ENCODE measurements at places on chromosomes 13 and 19.

- no peak for DNase-seq
These were observed 249.4 kb downstream of the KCTD12 start for GRCh38 chr13:76636829-76637228.

GRCh38 chr19:54096617-54097106 lies 3.9 kb downstream of the OSCAR start:
- peak; percentile 56 for DNase-seq

- no peak for DNase-seq
These were observed 29.0 kb downstream of the ZNF627 start for GRCh38 chr19:11626252-11626651.

DNA sequence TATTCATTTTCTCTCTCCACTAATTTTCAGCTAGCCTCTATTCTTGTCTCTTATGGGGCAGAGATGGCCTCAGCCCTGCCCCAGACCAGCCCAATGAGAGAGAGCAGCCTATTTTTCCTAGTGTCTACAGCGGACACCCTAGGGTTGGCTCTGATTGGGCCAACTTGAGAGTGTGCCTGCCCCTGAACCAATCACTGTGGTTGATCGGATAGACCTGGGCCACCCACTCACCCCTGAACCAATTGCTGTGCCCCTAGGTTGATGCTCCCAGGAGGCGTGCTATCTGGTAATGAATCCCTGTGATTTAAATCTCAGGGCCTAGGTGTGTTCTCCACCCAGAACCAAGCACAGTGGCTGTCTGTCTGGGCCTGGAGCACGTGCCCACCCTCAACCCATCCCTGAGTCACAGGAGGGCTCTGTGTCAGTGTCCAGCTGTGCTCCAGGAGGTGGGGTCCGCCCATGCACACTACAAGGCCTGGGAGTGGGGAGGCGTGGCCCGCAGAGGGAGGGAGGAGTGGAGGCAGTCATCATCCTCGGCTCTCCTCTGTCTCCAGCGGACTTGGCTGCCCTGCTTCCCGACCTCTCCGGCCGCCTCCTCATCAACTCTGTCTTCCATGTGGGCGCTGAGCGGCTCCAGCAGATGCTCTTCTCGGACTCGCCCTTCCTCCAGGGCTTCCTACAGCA lies 14.9 kb upstream of the SCN1B start:
- no peak for DNase-seq

DNA sequence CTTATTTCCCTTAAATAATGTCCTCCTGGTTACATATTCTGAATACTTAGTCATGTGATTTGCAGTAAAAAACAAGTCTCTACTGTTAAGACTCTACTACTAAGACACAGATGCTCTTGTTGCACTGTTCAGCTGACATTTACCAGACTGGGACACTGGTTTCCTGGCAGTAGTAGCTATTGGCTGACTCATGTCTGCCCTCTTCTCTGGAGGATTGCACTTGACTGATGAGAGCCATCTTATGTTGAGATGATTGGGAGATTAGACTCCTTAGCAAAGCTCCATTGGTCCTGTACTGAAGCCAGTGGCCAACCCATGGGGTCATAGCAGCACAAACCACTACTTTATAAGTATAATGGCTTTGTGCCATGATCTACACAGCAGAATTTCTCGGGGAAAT lies 1672.6 kb upstream of the PCDH20 start:
- no peak for DNase-seq

DNA sequence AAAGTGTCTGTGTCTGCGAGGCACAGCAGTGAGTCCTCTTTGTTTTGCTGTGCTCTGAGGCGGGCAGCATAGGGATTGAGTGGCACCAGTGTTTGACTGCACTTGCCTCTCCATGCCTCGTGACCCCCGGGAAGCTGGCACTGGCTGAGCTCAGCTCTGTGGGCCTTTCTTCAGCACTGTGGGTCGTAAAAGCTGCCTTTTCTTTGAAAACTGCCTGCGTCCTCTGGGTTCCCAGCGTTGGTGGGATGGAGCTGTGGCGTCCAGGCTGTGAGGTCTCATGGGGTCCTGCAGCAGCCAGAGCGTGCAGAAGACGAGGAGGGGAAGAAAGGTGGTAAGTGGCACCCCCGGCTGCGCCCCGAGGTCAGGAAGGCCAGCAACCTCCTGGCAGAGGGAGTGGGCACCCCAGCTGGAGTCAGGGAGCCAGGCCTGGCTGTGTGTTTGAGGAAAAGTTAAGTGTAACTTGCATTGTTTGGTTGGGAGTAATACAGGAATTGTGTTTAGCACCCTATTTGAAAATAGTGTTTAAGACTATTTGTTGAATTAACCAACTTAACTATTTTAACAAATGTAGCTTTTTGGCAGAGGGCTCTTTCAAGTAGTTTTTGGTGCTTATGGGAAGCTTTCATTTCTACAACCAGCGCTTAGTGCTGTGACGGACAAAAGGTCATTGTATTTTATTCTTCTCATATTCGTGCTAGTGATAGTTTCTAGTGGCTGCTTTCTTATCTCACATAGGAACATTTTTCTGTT lies 79.3 kb upstream of the TEX29 start:
- no peak for DNase-seq

DNA sequence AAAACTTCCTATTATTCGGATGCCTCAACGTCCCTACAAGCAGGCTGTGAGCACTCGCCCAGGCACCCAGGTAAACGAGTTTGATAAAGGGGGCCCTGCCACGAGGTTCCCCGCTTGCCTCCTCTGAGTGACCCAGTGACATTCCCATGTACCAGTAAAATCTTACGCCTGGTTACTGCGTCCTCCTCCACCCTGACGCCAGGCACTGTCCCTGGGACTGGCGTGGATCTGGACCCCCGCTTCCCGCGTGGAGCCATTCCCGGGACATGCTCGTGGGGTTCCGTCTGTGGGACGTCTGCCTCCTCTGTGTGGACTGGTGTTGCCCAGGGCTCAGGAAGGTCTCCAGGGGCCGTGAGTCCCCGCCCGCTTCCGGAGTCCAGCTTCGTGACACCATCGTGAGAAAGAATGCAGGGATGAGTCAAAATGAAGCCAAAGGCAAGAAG lies 407 bp upstream of the ZNF550 start:
- DNase-seq, result peak; percentile 81

DNA sequence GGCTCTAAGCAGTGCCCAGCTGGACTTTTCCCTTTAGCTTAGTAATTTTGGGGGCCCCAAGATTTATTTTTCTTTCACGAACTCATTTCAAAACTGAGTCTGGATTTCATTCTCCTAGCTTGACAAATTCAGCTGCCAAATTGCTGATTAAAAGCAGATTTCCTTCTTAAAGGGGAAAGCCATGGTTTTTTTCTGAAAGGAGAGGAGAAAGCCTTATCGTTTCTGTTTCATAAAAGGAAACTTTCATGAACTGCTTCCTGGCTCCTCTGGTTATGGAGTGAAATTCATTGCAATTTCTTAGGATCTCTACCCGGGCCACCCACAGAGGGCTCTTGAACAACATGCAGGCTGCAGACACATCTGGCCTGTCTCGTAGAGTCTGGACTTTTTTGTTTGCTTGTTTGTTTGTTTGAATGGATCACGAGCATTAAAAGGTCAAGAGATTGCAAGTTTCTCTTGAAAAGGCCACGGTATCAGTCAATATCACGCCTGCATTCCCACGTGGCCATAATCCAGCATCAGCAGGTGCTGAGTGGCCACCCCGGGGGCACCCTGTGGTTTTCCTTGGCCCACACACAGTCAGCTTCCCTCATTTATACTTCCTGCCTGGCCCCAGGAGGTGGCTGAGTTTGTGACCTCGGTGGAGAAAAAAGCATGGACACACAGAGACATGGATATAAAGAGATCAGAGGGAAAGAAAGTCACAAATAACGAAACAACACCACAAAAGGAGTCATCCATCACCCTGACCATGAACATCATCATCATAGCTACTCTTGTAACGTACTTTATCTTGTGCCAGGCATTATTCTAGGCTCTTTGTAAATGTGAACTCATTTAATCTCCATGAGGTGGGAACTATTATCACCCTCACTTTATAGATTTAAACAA lies 10.5 kb upstream of the KLK4 start:
- no peak for DNase-seq

- DNase-seq, result no peak
These were observed 4.7 kb upstream of the TUBGCP3 start for GRCh38 chr13:112592647-112593046.

DNA sequence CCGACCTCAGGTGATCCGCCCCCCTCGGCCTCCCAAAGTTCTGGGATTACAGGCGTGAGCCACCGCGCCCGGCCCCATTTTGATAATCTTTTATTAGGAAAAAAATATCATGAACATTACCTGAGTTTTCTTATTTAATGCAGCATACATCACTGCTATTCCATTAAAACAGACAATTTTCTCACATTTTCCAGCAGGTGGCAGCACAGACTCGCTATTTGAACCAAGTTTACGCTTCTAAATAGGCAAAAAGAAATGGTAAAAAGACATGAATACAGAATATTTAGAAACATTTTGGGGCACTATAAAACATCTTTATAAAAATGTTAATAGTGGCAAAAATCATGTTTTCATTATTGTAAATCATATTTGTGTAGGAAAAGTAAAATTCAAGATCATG lies 903.1 kb downstream of the SLITRK6 start:
- peak; percentile 48 for DNase-seq

- DNase-seq, result no peak
These were observed 19.7 kb downstream of the ATP4B start for GRCh38 chr13:113638173-113638746.

DNA sequence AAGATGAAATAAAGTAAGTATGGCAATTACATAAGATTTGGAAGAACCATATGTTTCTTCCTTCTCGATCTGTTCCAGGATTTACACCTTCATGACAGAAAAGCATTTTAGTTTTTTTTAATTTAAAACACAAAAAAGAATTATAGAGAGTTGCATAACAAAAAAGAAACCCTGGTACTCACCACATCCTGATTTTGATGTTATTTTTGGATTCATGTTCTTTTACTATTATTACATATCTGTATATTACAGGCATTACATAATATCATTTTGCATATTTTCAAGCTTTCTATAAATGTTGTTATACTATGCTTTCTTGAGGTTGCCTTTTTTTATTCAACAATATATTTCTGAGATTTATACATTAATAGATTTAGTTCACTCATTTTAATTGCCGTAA lies 6.7 kb upstream of the KATNAL1 start:
- DNase-seq, result no peak

GRCh38 chr19:16200038-16201010 lies 2.6 kb downstream of the AP1M1 start:
- DNase-seq, result no peak

DNA sequence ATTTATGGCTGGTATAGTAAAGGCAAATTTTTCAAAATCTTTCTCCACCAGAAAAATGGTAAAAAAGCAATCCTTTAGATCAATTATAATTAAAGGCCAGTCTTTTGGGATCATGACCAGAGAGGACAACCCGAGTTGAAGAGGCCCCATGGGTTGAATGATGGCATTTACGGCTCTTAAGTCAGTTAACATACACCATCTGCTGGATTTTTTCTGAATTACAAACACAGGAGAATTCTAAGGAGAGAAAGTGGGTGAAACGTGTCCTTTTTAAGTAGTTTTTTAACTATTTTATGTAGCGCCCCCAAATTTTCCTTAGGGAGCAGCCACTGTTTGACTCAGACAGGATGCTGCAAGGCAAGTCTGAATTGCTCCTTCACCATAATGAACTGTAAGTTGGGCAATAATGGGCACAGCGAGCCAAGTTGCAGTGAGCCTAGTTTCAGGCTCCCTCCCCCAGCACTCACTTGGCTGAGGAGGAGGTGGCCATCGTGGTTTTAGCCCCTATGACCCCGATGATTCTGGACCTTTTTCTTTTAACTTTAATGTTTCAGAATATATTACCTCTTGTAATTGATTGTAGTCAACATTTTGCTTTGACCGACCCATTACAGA lies 13.6 kb upstream of the ZNF611 start:
- DNase-seq, result peak; percentile 33

DNA sequence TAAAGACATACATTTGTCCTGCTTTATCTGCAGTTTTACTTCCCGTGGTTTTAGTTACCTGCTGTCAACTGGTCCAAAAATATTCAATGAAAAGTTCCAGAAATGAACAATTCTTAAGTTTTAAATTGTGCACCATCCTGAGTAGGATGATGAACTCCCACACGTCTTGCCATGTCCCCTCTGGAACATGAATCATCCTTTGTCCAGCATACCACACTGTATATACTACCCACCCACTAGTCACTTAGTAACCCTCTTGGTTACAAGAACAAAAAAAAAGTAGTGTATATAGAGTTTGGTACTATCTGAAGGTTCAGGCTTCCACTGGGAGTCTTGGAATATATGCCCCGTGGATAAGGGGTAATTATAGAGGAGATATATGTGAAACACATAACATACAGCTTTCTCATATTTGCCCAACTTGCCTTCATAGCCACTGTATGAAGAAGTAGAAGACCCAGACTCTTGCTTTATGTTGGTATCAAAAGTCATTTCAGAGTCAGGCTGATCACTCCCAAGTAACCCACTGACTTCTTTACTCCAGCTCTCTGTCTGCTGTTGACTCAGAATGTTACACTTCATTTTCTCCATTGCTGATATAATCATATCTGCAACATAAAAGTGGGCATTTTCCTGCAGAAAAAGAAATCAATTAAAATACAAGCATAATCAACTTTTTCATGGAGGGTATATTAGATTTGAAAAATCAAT lies 19.3 kb downstream of the RUBCNL start:
- peak; percentile 12 for DNase-seq

DNA sequence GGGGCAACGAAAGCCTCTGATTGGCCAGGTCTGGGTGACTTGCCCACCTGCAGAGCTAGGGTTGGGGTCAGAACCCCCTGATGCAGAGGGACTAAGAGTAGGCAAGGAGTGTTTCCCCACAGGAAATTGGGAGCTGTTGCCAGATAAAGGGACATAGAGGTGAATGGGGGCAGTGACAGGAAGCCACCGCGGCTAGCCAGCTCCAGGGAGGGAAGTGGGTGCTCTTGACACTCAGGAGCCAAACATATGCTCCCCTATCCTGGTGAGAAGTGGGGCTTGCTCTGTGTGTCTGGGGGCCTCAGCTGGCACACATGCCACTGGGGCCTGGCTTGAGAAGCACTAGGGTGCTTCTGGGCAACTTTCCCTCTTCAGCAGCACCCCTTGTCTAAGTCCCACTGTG lies 26.0 kb downstream of the WDR88 start:
- DNase-seq, result no peak
